MM.1S (cell line): ENCODE measurements at places on chromosomes 1 and 21.

GRCh38 chr1:74681001-74681400, 7.4 kb upstream of the ERICH3 start:
- no peak for DNase-seq

DNA sequence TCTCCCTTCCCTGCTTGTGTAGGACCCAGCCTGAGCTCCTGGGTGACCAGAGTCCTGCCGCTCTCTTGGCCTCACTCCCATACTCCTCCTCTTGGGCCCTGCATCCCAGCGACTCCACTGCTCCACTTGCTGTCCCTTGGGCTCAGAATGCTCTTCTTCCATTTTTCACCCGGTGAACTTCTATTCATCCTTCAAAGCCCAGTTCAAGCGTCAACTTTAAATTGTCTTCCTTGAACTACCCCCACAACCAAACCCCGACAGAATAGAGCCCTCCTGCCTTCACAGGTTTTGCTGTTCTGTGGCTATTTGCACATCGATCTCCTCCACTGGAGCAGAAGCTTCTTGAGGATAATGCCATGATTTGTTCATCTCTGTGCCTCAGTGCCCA, 215.4 kb upstream of the EDN2 start:
- DNase-seq, result no peak

GRCh38 chr21:32371913-32372314, 20.9 kb downstream of the URB1 start:
- DNase-seq, result no peak

DNA sequence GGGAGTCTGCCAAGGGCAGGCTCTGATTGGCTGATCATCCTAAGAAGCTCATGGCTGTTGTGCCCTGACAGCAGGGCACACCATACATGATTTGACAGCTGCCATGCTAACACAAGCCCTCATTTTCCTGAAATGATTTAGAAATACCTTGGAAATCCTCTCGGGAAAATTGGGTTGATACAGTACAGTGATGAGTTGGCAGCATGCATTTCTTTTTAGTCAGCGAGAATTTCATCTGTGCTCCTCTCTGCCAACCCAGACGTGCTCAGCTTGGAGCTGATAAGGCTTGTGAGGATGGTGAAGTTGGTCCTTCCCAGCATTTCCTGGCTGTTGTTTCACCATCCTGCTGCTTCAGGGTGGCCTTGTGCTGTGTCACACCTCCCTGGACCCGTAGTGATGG, 22.6 kb upstream of the KCNQ4 start:
- no peak for DNase-seq

GRCh38 chr1:44594353-44594752, 79.9 kb downstream of the TMEM53 start:
- no peak for DNase-seq

GRCh38 chr21:43304621-43305335, 122.2 kb downstream of the SIK1 start:
- DNase-seq, result no peak

GRCh38 chr21:35100349-35100811, 51.3 kb upstream of the RUNX1 start:
- DNase-seq, result no peak

DNA sequence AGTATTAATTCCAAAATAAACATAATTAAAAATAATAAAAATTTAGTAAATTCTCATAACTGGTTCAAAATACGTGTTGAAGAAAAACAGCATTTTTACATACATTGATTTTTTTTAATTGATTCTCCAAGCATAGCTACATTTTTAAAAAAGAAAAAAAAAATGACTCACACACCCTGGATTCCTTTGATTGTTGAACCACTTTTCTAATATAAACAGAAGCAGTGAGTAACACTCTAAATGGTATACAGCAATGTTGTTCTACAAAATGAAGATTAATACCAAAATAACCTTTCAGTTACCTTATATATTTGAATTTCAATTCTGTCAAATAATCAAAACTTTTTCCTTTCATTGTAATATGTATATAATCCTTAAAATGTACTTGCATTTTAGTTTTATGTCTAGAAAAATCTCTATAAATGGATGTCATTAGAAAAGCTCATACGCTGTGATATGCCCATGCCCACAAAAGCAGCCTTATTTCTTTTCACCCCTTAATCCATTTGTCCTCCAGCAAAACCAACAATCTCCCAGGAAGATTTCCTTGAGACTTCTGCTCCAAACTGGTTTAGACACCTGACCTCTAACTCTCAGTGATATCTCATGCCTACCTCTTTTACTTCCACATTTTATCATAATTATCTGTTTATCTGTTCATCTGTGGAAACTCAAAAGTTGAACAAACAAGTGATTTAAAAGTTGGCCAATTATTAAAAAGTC, 246.4 kb upstream of the NR5A2 start:
- no peak for DNase-seq

DNA sequence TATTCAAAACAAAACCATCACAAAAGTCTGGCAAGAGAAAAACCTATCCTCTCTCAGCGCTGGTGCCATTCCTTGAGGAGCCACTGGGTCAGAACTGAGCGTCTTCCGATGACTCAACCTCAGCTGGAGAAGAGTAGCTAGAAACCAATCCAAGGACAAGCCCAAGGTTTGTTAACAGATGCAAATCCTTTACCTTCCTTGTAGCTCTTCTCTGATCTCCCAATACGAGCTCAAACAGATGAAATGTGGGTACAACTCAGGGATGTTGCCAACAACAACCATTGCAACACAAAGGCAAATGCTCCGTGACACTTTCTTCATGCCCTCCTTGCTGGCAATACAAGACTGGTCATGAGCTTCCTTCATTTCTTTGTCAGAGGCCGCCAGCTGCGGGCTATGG, 337.1 kb downstream of the SIPA1L2 start:
- no peak for DNase-seq

GRCh38 chr1:40122855-40123254, 25.8 kb upstream of the PPT1 start:
- no peak for DNase-seq

- DNase-seq, result no peak
Observed at GRCh38 chr1:155133799-155134281, 1.8 kb upstream of the SLC50A1 start.
